ENCODE measurements at places on chromosomes 13 and 19.

GRCh38 chr19:4635754-4636116, 3.6 kb upstream of the TNFAIP8L1 start:
- DNase-seq = no peak

- DNase-seq = no peak
Measured at GRCh38 chr19:23991170-23991569, 76.5 kb downstream of the ZNF726 start.

DNA sequence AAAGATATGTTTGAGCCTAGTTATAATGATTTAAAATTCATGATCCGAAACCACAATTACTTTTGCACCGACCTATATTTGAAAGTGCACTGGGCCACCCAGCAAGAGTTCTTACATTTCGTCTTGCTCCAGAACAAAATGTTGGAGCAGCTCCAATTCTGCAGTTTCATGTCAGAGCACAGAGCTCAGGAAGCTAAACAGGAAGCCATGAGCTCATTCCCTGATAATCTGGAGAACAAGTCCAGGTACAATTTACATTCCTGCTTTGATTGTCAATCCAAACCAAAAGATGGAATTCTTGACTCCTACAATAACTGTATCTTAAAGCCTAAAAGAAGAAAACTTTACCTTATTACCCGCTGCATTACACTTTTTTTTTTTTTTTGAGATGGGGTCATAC, 131.8 kb downstream of the KCTD12 start:
- no peak for DNase-seq

DNA sequence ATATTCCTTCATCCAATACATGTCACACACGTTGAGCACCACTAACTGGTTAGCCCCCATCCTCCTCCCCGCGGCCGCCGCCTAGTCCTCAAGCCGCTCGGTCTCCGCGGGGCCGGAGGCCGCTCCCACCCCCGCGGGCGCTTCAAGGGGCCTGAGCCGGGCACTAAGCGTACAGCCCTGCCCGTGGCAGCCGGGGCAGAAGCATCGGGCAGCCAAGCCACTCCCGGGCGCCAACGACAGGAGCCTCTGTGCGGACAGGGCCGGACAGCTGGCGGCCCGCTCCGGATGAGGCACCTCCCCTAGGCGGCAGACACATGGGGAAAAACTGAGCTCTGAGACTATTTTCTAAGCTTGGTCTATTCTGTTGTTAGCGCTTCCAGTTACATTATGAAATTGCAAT, 2.8 kb upstream of the ZNF543 start:
- no peak for DNase-seq

- no peak for DNase-seq
Measured at GRCh38 chr13:34944751-34945150, 2.7 kb downstream of the NBEA start.

DNA sequence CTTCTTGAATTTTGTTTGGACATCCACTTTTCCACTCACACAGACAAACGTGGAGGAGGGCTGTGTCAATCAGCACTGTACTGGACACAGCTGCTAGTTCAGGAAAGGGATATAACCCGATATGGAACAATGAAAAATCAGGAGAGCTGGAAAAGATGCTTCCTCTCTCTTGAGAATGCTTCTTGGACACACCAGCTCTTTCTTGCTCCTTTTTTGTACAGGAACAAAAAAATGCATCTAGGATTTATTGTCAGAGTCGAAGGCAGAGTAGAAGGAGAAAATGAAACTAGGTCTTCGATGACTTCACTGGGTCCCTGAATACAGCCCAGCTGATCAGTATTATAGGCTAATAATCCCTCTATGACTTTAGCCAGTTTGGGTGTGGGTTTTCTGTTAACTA, 62.2 kb downstream of the PEG3 start:
- DNase-seq = no peak

- no peak for DNase-seq
Measured at GRCh38 chr19:24081056-24081455, 5.9 kb upstream of the ZNF254 start.

GRCh38 chr13:66506979-66507378, 723.2 kb downstream of the PCDH9 start:
- DNase-seq = no peak
